ENCODE measurements at places on chromosomes 3 and 15. TPM values are rescaled to one million over a fixed set of nuclear protein-coding genes. Genes with fewer than 3 reads are reported as not detected.

DNA sequence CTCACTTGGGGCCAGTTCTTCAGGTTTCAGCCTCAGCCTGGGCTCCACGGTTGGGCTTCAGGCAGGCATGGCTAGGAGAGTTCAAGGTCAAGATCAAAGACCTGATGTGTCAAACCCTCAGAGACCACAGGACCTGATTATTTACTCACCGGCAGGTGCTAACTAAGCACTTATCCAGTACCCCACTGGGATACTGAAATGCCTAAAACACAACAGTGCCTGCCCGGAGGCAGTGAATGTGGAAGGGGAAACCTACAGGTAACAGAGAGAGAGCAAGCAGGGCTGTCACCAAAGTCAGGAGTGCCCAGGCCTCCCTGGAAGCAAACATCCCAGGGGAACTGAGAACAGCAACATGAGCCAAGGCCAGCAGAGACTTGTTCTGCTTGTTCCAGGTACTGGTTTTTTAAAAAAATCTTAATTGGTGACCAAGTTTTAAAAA lies 6.7 kb downstream of the IDH2 start:
- DNase-seq: no peak

DNA sequence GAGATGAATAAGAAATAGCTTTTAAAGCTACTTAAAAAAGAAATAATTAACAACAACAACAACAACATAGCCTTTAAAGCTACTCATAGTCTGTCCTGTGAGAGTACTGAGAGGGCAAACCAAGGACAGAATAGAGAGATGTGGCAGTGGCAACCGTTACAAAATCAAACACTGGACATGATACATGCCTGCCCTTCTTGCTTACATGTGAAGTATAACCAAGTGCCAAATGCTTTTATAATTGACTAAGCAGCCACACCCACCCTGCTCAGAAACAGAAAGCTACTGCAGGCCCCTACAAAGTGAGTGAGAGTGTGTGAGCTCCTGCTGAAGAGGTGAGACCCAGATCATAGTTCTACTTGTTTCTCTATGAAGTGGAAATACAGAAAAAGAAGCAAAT lies 38.4 kb downstream of the NDUFB4 start:
- DNase-seq: no peak

DNA sequence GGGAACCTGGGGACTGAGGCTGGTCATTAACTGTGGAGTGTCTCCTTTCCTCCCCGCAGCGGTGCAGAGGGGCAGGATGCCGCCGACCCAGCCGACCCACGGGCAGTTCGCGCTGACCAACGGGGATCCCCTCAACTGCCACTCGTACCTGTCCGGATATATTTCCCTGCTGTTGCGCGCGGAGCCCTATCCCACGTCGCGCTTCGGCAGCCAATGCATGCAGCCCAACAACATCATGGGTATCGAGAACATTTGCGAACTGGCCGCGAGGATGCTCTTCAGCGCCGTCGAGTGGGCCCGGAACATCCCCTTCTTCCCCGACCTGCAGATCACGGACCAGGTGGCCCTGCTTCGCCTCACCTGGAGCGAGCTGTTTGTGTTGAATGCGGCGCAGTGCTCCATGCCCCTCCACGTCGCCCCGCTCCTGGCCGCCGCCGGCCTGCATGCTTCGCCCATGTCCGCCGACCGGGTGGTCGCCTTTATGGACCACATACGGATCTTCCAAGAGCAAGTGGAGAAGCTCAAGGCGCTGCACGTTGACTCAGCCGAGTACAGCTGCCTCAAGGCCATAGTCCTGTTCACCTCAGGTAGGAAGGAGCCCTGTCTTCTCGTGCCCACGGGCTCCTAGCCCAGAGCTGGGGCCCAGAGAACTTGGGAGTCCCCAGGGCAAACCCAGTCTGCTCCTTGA lies 3.7 kb downstream of the NR2F2 start:
- DNase-seq: peak; percentile 55

DNA sequence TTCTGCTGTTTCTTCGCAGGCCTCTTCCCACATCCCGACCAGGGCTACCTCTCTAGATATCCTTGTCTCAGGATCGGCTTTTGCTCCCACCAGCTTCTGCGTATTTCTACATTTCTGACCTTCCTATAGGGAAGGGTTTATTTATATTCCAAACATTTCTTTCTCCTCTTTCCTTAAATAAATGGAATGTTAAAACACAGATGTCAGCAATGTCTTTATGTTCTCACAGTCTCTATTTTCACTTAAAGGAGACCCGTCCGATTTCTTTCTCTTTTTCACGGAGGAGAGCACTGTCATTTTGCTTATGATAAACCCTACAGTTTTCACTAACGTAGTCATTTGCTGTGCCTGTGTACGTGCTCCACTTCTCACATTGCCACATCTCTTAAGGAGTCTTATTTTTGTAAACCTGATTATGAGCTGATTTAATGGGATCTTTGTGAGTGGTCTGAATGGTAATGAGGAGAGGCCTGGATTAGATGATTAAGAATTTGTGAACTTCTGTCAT lies 630 bp downstream of the KIF15 start:
- no peak for DNase-seq

DNA sequence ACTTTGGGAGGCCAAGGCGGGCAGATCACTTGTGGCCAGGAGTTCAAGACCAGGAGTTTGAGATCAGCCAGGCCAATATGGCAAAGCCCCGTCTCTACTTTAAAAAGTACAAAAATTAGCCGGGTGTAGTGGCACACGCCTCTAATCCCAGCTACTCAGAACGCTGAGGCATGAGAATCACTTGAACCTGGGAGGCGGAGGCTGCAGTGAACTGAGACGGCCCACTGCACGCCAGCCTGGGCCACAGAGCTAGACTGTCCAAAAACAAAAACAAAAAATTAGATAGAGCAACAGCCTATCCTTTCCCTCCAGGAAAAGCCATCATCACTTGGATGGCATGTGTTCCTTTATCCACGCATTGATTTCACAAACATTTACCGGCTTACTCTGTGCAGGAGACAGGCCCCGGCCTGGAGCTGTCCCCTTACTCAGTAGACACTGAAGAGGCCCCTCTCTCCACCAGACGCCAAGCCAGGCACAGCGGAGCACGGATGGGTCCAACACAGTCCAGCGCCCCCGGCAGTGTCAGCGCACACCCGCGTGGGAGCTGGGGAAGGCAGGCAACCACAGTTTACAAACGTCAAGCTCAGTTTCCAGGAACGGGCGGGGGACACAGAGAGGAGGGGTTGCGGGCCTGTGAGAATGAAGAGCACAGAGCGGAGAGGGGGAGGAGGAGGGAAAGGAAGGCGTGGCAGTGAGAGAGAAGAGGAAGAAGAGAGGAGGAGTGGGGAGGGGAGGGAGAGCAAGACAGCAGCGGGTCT lies 3.1 kb downstream of the GP5 start:
- DNase-seq: no peak

DNA sequence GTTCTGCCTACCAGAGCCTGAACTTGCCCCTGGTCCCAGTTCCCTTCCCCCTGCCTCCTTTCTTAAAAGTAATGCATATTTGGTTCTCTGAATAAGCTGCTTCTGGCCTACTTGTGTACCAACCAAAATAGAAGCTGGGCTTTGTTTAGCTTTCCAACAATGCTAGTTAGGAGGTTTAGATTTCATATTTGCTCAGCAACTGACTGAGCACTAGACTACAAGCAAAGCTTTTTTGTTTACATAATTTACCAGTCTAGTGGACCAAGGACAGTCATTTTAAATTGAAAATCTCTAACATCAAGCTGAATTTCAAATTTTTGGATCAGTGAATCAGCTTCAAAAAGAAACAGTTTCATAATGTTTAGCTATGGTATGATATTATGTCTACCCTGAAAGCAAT lies 331.2 kb downstream of the ULK4 start:
- no peak for DNase-seq

GRCh38 chr3:25820366-25820765 lies 30.5 kb downstream of the OXSM start:
- peak; percentile 35 for DNase-seq

DNA sequence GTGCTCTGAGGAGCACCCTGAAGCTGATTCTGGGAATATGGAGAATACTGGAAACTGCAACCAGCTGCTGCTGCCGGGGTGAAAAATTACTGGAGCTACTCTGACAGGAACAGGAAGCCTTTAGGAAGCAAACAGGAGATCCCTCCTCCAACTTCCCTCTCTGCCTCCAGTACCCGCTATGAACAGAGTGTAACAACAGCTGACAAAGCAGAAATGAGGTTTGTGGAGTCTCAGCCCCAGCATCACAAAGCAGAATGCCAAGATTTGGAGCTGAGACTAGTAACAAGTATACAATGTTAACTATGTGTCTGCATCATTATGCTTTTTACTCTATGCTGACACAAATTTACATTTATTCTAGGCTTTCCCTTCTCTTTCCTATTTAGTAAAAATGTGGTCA lies 22.7 kb upstream of the PIAS1 start:
- peak; percentile 25 for DNase-seq

GRCh38 chr15:31329640-31330010 lies 3.0 kb downstream of the KLF13 start:
- no peak for DNase-seq

- DNase-seq: no peak
Measured at GRCh38 chr3:177690306-177690705, 493.0 kb upstream of the TBL1XR1 start.

DNA sequence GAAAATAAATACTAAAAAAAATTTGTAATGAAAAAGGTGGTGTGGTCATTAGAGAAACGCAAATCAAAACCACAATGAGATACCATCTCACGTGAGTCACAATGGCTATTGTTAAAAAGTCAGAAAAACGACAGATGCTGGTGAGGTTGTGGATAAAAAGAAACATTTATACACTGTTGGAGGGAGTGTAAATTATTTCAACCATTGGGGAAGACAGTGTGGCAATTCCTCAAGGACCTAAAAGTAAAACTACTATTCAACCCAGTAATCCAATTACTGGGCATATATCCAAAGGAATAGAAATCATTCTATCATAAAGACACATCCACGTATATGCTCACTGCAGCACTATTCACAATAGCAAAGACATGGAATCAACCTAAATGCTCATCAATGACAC lies 120.3 kb downstream of the MYO9A start:
- DNase-seq: no peak

DNA sequence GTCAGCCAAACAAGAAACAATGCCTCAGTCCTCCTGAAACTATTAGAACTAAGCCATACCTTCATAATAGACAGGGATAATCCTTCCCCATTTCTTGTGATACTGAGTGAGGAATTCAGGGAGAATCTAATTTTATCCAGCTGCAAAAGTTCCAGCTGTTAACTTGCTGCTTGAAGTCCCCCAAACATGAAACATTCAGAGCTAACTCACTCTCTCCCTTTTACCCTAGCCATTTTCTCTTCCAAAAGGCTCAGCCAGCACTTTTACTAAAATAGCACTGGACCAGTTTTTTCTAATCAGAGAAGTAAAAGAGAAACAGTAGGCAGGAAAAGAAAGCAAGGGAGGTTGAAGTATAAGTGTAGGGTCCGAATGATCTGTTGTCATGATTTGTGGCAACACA lies 268.1 kb downstream of the TAFA4 start:
- no peak for DNase-seq

DNA sequence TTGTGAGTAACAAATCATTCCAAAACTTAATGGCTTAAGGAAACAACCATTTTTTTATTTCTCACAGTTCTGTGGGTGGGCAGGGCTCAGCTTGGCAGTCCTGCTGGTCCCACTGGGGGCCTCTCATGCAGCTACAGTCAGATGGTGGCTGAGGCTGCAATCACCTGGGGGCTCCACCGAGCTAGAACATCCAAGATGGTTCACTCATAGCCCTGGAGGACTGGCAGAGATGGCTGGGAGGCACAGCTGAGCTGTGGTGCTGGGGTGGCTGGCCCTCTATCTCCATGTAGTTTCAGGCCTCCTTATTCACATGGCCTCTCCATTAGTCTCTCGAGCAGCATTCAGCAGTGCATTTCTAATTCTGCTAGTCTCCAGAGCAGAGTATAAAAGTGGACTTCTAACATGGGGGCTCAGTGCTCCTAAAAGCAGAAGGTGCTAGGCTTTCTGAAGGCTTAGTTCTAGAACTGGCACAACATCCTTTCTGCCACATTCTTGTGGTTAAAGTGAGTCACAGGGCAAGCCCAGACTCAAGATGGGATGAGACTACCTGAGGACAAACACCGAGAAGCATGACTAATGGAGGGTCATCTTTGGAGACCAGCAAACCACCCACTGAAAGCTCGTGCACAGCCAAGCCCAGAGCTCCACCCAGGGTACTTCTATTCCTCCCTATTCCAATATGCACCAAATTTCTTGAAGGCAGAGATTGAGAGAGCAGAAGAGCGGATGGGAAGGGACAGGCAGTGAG lies 6.3 kb downstream of the CAV3 start:
- no peak for DNase-seq

DNA sequence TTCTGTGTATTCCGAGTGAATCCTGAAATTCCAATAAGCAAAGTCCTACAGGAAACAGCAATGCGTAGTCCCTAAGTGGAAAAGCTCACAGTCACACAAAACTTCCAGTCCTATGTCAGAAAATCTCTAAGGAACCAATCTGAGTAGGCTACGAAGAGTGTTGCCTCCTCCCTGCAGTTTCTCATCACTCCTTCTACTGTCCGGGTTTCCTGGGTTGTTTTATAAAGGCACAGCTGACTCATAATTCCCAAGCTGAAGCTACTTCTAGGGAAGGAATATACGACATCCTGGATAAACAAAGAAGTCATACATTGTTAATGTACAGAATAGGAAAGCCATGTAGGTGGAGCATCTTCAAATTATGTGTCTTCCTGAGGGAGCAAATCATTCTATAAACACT lies 65.7 kb upstream of the RGMA start:
- DNase-seq: no peak

- no peak for DNase-seq
Measured at GRCh38 chr3:78434801-78435200, 1333.0 kb downstream of the ROBO1 start.

DNA sequence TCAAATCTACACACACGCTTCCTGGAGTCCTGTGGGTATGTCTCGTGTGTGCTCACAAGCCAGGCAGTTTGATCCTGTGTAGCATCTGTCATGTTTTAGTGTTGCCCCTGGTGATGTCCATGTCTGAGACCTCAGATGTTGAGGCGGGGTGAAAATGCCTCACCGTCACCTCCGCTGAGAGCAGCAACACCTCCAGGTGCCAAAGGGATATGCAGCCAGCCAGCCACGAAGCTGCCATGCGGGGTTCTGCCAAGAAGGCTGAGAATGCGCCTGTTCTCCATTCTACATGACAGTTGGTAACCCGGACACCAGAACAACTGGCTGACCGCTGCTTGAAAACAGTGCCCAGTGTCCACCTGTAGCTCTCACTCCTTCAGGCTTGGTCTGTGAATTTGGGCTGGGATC lies 253.8 kb downstream of the TLE3 start:
- DNase-seq: no peak

DNA sequence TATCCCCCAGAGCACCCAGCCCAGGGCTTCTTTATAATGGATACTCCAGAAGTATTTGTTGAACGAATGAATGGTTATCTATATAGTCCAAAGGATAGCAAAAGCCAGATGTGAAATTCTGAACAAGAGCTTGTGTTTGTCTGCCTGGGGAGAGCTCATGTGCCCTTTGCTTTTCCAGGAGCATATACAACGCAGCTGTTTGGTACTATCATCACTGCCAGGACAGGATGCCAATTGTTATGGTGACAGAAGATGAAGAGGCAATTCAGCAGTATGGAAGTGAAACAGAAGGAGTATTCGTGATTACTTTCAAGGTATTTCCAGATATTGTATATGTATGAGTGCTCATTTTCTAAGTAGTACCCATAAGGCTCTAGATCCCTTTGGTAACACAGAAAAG lies 15.2 kb downstream of the DIS3L start:
- no peak for DNase-seq

Gene TGM5
- total RNA-seq: not detected

Gene CPLX3
- total RNA-seq: 0.69 TPM

Gene ALS2CL
- total RNA-seq: 9.9 TPM

Gene LIPH
- total RNA-seq: 1.1 TPM

Gene FXR1
- total RNA-seq: 118 TPM

Gene NAALADL2
- 6.0 TPM for total RNA-seq

Gene AQP9
- 0.76 TPM for total RNA-seq
